ENCODE measurements at places on chromosomes 5 and 9.

DNA sequence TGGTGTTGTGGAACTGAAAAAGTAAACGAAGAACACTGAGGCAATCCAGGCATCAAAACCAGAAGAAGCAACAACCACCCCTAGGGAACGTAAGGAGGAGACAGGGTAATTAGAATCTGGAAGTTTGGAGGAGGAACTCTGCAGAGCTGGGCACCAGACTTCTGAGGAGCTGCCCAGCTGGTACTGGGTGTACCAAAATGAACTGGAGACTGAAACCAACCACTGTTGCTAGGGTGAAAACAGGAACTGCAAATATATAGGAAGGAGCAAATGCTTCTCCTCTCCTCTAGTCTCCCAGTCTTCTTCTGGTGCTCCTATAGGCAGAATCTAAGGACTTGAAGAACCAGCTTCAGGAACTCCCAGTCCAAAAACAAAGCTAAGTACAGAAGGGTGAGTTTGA, 189.8 kb downstream of the ELAVL2 start:
- no peak for DNase-seq

- no peak for DNase-seq
These were observed 61.8 kb upstream of the TBC1D2 start for GRCh38 chr9:98317134-98317857.

DNA sequence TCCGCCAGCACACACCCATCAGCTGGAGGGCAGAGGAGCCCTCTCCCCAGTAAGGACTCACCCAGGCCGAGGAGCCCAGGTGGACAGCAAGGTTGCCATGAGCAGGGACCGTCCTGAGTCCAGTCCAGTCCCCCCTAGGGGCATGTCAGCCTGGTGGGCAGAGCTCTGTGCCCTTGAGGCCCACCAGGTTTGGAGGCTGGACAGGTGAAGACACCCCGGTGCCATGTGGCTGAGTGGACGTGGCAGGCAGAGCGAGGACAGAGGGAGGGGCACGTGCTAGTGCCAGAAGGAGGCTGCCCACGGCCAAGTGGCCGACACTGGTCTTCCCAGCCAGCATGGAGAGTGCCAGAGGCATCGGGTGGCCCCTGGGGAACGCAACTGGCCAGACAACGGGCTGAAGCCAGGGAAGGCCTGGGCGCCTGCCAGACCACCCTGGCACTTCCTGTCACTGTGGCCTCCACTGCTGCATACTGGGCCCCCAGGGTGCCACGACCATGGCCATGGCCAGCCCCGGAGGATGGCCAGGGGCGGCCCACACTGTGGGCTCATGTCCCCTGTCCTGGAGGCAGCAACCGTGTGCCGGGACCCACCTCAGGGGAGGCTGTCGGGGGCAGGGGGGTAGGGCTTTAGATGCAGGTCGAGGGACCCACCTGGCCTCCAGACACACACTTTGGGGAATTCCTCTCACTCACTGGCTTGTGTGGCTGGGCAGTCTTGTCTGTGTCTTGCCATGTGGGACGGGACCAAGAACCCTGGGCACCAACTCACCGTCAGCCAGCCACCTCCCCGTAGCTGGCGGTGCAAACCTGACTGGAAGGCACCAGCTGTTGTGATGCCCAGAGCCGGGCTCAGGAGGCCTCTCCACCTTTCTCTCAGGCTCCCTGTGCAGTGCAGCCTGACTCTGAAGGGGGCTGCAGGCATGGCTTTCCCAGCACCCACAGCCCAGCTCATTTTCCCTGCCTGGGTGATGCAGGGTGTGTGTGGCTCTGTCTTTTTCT, 42.3 kb upstream of the LPCAT1 start:
- no peak for DNase-seq

DNA sequence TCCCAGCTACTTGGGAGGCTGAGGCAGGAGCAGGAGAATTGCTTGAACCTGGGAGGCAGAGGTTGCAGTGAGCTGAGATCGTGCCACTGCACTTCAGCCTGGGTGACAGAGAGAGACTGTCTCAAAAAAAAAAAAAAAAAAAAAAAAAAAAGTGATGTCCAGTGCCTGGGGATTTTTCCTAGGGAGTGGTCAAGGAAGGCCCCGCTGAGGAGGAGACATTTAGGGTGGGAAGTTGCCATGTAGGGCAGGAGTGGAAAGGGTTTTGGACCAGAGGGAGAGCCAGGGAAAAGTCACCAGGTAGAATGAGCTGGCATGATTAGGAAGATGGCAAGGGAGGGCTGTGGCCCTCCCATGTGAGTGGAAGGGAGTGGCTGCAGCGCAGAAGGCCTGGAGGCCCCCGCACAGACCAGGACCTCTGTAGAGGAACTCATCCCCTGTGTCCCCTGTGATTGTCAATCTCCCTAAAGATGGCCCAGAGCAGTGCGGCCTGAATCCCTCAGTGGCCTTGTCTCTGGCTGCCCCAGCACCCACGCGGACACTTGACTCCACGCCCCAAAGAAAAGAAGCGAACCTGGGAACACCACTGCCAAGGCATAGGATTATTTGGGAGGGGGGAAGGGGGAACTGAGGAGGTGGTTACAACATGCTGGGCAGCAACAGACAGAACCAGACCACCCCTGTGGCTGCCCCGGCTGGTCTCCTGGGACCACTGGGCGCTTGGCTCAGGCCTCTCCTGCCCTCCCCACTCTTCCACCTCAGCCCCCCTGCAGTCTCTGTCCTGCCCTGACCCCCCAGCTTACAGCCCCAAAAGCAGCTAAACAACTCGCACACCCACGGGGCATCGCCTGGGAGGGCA, 2.6 kb upstream of the SQSTM1 start:
- no peak for DNase-seq

GRCh38 chr5:145141534-145141933, 693.6 kb downstream of the PRELID2 start:
- no peak for DNase-seq

DNA sequence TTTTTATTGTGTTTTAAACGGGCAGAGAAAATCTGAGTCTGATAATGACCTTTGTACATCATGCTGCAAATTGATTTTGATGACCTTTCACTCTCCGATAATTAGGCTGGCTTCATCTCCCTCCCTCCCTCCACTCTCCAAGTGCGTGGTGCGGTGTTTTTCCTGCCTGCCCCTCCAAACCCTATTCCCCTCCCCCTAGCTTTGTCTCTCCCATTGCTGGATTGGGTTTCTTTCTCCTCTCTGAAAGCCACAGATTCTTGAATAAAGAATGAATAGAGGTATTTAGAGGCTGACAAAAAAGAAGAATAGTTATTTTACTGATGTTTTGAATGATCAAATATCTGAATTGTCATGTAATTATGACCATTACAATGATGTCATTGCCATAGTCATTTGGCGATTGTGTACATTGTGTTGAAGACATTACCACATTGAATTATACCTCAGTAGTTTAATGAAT, 571.1 kb upstream of the ZNF608 start:
- DNase-seq = no peak

DNA sequence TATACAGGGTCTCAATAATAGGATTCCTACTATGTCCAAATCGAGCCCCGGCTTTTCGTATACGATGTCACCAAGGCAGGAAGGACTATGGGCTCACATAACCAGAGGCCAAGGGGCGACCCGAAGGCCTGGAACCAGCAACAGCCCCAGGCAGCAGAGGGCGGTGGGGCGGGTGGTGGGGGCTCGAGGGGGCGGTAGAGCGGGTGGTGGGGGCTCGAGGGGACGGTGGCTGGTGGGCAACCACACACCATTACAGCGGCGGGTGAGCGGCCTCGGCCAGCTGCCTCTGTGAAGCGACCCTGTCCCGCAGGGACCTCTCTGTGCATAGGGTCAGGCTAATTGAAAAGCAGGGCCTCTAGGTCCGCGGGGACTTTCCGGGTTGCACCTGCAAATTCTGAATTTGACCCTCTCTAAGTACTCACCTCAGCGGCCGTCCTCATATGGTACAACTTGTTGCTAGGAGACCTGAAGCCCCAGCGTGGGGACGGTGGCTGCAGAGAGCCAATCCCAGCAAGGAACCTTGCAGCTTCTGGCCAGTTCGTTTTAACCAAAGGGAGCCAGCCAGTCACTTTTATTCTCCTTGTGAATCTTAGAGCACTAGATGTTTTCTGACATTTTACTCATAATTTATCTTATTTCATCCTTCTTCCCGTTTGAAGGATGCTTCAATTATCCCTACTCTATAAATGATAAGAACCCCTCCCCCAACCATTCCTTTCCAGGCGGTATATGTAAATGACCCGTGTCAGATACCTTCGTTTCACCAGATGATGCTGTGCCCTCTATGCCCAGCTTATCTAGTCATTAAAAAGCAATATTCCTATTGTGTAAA, at the start of gene NME5:
TSS of gene NME5 (minus strand) at position 480 of the 832 bp plus-strand sequence. CDS start 648 bp downstream, outside the sequence.
- DNase-seq = no peak

- DNase-seq = no peak
These were observed 677.9 kb downstream of the DTWD2 start for GRCh38 chr5:118310401-118310800.

DNA sequence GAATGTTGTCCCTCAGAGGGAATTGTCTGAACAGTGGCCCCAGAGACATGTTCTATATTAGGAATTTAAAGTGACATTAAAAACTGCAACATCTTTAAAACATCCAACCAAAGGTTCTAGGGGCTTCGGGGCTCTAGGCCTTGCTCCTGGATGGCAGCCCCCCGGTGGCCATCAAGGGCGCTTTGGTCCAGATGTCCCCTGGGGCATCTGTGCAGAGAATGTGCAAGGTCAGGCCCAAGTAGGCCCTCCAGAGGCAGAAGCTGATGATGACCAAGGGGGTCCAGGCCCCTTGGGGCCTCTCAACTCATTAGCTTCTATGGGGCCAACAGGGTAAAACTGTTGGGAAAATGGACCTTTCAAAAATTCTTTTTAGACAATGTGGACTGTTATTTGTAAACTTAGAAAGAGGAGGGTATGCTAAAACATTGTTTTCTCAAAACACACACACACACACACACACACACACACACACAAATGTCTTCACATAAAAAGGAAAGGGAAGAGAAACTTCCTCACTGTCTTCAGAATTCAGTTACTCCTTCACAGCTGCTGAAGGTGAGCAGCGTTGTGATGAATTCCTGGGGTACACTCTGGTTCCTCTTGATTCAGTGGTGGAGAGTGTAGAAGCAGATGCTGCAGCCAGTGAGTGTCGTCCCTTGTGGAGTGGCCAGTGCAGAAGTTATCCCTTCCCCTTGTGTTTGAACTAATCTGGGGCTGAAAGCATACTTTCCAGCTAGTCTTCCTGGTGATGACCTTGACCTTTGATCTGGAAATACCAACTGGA, 125.2 kb downstream of the WDR41 start:
- DNase-seq = no peak

DNA sequence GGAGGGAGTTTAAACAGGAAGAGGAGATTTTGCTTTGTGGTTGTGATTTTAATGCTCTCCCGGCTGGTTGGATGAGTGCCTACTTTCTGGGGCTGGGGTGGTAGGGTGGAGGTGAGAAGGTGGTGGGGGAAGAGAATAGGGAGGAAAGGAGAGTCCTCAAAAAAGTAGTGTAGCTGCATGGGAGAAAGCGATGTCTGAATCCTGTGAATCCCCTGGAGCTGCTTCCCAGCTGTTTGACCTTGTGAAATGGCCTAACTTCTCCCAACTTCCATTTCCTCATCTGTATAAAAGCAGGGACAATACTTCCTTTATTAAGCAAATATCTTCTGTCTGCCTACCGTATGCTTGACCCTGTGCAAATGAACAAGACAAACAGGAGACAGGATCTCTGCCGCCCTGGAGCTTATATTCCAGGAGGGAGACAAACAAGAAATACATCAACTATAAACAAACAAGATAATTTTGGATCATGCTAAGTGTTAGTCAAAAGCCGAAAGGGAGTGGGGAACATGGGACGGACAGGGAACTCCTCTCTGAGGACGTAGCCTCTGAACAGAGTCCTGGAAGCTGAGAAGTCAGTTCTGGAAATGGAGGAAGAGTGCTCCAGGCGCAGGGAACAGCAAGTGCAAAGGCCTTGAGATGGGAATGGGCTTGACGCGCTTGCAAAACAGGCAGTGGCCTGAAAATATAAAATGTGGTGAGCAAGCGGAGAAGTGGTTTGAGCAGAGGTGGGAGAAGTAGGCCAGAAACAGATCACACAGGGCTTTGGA, 103.5 kb downstream of the SPRY4 start:
- DNase-seq = no peak

- DNase-seq = no peak
These were observed 166.1 kb downstream of the MACROH2A1 start for GRCh38 chr5:135232958-135233357.

- DNase-seq = no peak
These were observed 106.0 kb upstream of the MYO10 start for GRCh38 chr5:17042041-17042440.

- no peak for DNase-seq
These were observed 134.9 kb downstream of the SLIT3 start for GRCh38 chr5:169166078-169166477.

DNA sequence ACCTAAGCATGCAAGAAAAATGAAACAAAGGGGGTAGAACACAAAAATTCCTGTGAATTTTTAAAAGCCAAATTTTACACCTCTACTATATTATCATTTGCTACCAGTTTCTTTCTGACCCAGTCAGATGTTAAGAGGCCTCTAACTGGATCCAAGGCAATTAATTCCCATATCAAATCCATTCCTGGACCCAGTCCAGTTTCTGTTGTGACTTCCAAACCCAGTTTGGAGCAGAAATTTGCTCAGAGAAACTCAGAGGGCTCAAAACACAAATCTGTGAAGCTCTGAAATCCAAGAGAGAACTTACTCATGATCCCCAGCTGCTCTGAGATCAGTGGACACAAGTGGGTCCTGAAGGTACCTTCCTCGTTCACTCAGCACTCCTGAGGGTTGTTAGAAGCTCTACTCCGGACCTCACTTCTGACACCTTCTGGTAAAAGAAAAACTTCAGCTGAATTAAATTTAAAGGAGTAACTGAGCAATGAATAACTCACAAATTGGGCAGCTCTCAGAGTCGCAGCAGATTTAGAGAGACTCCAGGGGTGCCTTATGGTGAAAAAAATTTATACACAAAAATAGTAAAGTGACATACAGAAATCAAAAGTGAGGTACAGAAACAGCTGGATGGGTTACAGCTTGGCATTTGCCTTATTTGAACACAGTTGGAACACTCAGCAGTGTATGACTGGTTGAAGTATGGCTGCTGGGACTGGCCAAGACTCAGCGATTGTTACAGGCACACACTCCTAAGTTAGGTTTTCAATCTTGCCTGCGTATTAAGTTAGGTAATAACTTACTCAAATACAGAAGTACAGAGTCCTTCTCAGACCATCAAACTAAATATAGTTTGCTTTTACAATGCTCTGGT, 32.4 kb downstream of the INSL4 start:
- DNase-seq = no peak

GRCh38 chr5:131649161-131649560, 14.1 kb upstream of the RAPGEF6 start:
- no peak for DNase-seq

DNA sequence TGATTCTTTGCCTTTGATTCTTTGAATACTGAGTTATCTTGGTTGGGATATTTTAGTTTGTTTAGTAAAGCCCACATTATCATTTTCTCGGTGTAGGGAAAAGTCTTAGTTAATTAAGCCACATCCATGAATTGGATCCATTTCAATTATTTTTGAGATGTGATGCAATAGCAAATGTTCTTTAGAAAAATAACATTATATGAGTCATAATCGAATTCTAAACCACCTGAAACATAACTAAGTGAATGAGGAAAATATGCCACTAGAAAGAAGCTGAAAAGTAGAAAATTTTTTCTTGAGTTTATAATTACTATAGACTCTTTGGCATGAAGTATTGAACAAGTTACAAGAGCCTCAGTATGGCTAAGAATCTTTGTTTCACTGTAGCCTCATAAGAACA, 17.5 kb upstream of the CCDC192 start:
- no peak for DNase-seq

GRCh38 chr5:140677947-140678346, 4.6 kb upstream of the DND1 start:
- no peak for DNase-seq
